ENCODE measurements at places on chromosomes 5 and 9. TPM values are rescaled to one million over a fixed set of nuclear protein-coding genes. Genes with fewer than 3 reads are reported as not detected.

DNA sequence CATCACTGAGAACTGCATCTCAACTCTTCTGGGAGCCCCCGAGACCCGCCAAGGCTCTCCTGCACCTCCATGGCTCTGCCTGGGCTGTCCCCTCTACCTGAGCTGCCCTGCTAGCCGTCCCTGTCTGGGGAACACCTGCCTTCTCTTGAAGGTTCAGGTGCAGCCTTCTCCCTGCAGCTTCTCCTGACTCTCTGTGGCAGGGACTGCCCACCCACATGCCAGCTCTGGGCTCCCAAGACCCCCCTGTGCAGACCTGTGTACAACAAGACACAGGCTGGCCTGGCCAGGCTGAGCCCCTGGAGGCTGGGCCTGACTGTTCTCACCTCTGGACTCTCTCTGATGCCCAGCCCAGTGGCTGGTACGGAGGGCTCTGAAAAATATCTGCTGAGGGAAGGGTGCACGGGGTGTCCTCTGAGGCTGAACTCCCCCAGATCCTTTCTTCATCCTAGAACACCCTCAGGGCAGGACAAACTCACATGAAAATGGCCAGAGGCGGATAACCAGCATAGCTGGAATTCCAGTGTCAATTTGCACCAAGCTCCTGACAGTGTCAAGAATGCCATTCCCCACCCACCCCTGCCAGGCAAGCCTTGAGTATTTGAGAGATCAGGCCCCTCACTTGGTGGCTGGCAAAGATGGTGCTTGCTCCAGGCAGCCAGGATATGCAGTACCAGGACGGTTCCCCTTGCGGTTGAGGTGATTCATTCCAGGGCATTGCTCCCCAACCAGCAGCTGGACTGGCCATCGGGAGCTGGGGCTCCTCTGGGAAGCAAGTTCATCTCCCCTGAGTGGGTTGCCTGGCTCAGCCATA, 40.9 kb upstream of the SLC25A51 start:
- peak; percentile 52 for DNase-seq

The UBE2B gene
- total RNA-seq: 79.0 TPM

- DNase-seq: no peak
These were observed 66.5 kb downstream of the F2RL2 start for GRCh38 chr5:76556511-76557221.

DNA sequence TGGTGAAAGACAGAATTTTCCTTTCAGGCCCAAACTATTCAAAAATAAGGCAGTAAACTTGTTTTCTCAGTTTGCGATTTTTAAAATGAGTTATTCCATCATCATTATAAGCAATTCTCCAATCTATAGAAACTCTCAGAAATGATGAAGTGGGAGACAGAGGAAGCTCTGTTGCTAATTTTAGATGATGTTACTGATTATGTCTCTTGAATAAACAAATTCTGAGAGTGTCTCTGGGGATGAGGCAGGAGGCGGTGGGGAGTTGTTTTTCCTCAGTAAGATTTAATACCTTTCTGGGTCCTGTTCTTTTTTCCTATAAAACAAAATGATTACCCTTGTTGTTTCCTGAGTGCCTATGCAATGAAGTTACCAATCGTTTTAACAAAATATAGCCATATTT, 43.9 kb upstream of the TEX48 start:
- DNase-seq: no peak

DNA sequence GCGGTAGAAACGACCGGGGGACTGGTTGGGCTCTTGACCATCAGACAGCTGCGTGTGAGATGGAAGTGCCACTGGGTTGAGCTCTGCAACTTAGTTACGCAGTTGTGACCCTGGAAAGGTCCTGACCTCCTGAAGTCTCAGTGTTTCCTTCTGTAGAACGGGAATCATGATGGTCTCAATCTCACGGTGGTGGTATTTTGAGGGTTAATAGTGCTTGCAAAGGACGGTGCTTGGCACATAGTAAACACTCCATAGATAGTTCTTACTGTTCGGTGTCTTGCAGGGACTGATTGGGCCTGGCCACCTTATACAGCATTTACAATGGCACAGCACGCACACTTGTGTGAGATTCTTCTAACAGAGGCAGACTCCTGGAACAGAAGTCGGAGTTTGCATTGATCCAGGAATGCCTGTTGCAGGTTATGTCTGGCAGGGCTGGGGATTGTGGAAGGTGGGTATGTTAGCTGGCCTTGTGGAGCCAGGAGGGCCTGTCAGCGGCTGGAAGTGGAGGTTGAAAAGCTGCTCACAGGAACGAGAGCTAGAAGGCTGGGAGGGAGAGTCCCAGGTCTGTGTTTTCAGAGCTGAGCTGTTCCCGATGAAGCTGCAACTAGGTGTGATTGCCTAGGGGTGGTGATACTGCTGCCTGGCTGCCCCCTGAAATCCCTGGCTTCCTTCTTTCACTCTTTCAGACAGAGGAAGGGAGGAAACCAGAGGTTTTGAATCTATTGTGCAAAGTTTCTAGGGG, 962 bp upstream of the TXN start:
- no peak for DNase-seq

The F2RL1 gene
- total RNA-seq: 3.9 TPM
